ENCODE measurements at places on chromosomes 6 and 20. TPM values are rescaled to one million over a fixed set of nuclear protein-coding genes. Genes with fewer than 3 reads are reported as not detected.
A peak's percentile ranks its signal among the peaks of the same experiment; 100 is the strongest.

- no peak for DNase-seq
Observed at GRCh38 chr6:139376017-139376330, 1.5 kb upstream of the CITED2 start.

- no peak for DNase-seq
Observed at GRCh38 chr6:31465718-31466117, 32.2 kb upstream of the MICB start.

DNA sequence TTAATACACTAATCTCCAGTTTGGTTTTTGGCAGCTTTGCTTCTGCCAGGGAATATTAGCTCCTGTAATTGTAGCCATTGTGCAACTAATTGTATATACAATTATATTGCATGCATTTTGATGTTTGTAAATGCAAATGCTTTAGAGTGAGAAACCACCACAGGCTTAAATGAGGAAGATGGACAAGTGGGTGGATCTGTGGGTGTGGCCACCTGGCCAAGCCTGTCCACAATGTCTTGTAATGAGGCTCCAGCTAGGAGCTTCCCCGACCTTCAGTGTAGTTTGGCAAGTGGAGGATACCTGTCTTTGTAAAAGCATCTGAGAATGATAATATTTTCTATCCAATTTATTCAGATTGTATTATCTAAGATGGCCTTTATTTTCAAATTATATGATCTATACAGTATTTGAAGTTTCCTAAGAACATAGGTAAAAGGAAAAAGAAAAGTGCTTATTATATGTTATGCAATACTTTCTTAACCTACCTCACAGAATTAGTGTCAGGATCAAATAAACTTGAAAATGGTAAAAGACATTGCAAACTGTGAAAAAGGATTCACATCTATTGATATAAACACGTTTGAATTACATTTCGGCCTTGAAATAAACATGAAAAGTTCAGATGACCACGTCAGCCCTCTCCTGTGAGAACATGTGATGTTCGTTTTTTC is 49.3 kb upstream of the ARID1B start:
- DNase-seq, result no peak

DNA sequence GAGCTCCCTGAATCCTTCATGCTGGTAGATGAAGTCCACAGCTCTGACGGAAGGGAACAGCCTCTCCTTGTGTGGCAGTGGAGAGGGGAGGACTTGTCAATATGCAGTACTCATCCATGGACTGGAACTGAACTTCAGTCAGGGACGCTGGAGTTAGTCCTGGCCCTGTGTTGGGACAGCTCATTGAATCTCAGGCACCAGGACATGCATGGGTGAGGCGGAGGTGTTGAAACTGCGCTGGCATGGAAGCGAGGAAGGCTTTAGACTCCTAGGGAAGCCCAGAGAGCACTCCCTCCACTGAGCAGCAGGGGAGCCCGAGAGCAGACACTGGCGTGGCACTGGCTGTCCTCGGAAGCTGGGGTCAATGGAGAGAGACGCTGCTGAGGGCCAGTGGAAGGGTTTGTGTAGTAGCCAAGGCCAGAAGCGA is 161.3 kb upstream of the GGTLC1 start:
- no peak for DNase-seq

GRCh38 chr6:142242269-142242668 is 59.5 kb upstream of the ADGRG6 start:
- peak; percentile 81 for DNase-seq

DNA sequence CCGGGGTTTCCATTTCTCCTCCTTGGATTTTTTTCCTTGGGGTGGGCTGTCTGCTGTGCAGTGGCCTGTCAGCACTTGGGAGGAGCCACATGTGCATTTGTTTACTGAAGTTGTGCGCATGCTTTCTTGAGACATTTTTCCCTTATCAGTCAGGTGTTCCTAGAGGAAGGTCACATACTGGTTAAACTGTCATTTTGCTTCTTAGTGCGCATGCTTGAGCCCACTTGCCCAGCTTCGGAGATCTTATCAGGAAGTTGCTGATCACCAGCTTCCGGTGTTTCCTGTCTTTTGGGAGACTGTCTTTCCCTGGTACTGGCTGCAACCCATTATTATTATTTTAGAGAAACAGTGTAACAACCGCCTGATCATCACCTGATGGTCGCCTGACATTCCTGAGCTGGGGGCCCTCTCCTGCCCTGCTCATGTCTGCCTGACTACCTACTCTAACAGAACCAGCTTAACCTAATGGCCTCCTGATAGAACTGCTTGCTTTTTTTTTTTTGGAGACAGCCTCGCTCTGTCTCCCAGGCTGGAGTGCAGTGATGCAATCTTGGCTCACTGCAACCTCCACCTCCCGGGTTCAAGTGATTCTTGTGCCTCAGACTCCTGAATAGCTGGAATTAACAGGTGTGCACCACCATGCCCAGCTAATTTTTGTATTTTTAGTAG is 378 bp upstream of the ERVFRD-1 start:
- no peak for DNase-seq

- DNase-seq, result no peak
Observed at GRCh38 chr6:157454762-157455714, 74.0 kb downstream of the ZDHHC14 start.

- DNase-seq, result peak; percentile 44
Observed at GRCh38 chr6:113011801-113012200, 664.7 kb downstream of the RFPL4B start.

DNA sequence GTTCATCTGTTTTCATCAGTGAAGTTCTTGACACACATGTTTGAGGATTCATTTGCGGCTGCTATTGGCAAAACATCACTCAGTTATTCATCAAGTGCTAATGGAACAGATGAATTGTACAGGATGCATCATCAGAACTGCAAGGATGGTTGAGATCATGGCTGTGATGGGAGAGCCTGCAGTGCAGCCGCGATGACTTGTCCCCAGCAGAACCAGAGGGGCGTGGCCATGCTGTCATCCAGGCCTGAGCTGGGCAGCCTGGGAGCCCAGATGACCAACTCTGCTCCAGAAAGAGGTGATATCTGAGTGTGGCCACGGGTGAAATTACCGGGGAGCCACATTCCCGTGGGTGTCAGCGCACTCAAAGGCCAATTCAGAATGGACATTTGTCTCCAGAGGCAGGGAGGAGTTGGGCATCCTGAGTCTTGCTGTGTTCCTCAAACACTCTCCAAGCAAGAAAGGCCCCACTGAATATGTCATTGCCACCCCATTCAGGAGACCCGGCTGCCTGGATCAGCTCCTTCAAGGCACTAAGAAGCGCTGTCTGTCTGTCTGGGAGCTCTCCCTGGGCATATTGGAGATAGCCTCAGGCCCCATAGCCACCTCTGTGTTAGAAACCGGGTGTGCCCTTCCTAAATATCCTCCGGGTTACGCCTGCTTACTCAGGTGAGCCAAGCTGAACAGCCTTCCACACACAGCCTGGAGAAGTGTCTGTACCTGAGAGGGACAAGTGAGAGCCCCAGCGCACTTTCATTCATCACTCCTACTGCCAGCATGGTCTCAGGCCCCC is 66.7 kb downstream of the SYNDIG1 start:
- DNase-seq, result peak; percentile 15

- no peak for DNase-seq
Observed at GRCh38 chr6:159082039-159082815, 37.4 kb upstream of the TAGAP start.

DNA sequence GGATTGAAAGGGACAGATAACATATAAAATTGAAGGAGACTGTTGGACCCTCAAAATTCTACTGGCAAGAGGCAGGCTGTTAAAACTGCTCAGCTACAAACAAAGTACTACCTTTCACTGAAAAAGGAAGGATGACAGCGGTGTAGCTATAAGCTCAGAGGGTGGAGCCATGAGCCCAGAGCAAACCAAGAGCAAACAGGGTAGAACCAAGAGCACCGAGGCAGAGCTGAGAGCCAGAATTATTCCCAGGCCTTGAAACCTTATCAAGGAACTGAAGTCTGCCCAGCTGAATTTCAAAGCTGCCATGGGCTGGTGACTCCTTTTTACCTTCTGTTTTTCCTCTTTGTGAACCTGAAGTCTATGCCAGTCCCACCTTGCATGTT is 74.7 kb upstream of the SLC4A11 start:
- no peak for DNase-seq

DNA sequence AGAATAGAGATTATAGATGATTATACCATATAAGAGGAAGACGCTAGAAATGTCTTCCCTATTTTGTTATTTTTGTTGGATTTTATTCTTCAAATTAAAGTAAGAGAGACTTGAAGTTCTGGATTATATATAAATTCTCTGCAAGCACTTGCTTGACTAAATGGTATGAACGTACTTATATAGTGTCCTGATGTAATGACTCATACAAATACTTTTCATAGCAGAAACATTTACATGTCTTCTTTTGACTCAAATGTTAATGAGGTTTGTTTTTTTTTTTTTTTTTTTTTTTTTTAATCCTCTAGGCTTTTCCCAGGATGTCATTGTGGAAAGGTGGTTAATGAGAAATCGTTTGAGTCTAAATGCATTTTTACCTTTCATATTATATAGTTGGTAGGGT is 55.0 kb downstream of the PDE7B start:
- peak; percentile 79 for DNase-seq

- peak; percentile 96 for DNase-seq
Observed at GRCh38 chr6:90219209-90219985, 77.2 kb downstream of the BACH2 start.

GRCh38 chr6:113447088-113447831 is 409.9 kb upstream of the MARCKS start:
- peak; percentile 92 for DNase-seq

- DNase-seq, result no peak
Observed at GRCh38 chr6:135185483-135185882, 4.4 kb downstream of the MYB start.

DNA sequence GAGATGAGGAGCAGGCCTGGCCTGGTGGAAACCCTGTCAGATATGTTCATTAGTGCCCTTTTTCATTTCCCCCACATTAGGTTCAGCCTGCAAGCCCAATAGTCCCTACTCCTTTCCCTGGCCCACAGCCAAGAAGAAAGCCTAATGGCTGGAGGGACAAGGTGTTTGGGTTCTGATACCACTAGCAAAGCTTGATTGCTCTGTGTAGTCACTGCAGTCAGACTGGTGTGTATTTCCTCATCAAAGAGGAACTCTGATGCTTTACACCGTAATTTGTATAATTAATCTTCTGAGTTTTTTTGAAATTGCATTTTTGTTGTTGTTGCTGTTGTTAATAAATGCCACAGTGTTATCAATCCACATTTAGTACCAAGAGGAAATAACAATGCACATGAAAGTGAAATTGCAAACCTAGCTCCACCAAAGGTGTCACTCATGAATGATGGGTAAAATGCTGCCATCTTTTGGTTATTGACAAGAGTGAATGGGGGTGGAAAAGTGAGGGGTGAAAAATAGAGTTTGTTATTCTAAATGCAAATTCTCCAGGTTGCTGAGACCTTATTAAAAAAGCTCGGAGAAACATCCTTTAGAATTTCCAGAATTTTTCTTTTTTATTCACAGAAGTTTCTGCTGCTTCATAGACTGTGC is 320.2 kb upstream of the POU3F2 start:
- DNase-seq, result no peak

The TMEM170B gene
- polyA plus RNA-seq, result 1.5 TPM

The LY6G5C gene
- 2.0 TPM for polyA plus RNA-seq

The ZBTB46 gene
- 0.96 TPM for polyA plus RNA-seq

The CLVS2 gene
- not detected for polyA plus RNA-seq

The HLA-DPA1 gene
- polyA plus RNA-seq, result 9.1 TPM

The RAB32 gene
- polyA plus RNA-seq, result 116 TPM

The SOBP gene
- polyA plus RNA-seq, result 2.7 TPM

The GPX6 gene
- polyA plus RNA-seq, result not detected

The CDS2 gene
- polyA plus RNA-seq, result 59.7 TPM
